CD4-positive, alpha-beta memory T cell (primary cell): ENCODE measurements at places on chromosomes 3 and 15. TPM values are rescaled to one million over a fixed set of nuclear protein-coding genes. Genes with fewer than 3 reads are reported as not detected.

- peaks cover 87% of the 10 kb centered on the region for H3K4me1 ChIP-seq
- DNase-seq, result no peak
- no peaks in the 10 kb centered on the region for H3K36me3 ChIP-seq
- H3K27ac ChIP-seq, result no peak overlapping the region
- no peaks in the 10 kb centered on the region for H3K27me3 ChIP-seq
Measured at GRCh38 chr3:150414959-150415358, 6.9 kb downstream of the TSC22D2 start.

The POLR2H gene
- total RNA-seq, result 66.1 TPM

DNA sequence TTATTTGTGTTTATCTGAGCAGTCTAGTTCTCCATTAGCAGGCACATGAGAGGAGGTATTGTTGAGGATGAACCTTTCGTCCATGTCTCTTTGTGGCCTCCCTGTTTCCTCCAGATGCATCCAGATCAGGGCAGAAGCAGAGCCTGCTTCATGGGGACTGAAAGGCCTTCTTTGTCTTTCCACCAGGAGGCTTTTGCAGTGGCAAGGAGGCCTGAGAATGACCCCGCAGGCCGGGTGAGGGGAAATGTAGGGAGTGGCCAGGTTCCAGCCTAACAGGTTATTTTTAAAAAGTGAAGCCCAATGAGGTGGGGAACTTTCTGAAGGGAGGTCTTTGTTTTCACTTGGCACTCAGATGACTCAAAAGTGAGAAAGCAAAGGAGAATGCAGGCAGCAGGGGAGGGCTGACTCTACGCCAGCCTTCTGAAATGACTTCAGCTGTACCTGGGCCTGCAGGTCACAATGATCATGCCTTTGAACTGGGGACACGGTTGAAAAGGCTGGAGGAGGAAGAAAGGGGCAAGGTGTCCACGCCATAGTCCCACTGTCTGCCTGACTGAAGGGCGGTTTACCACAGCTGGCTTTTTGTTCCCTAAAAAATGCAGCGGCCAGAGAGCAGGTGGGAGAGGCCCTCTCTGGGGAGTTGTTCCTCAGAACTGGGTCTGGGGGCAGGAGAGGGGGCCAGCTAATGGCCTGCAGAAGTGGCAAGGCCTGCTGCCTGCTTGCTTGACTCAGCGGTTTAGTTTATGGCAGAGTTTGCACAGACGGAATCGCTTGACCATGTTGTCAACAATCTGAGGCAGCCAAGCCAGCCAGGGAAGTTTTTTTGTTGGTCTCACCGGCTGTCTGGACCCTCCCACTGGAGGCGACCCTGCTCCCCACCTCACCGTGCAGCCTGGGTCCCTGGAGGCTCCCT lies 28.7 kb downstream of the CMTM7 start:
- DNase-seq, result no peak
- H3K27ac ChIP-seq, result peak overlapping the region; percentile 18
- H3K4me3 ChIP-seq, result no peak overlapping the region
- H3K4me1 ChIP-seq, result peaks cover 94% of the 10 kb centered on the region
- no peaks in the 10 kb centered on the region for H3K36me3 ChIP-seq
- no peaks in the 10 kb centered on the region for H3K27me3 ChIP-seq

GRCh38 chr3:46553154-46553553 lies 12.9 kb downstream of the LRRC2 start:
- no peak overlapping the region for H3K27ac ChIP-seq
- H3K36me3 ChIP-seq, result no peaks in the 10 kb centered on the region
- DNase-seq, result no peak
- no peaks in the 10 kb centered on the region for H3K27me3 ChIP-seq

The CTXN2 gene
- total RNA-seq, result not detected

The TTC14 gene
- total RNA-seq, result 177 TPM

DNA sequence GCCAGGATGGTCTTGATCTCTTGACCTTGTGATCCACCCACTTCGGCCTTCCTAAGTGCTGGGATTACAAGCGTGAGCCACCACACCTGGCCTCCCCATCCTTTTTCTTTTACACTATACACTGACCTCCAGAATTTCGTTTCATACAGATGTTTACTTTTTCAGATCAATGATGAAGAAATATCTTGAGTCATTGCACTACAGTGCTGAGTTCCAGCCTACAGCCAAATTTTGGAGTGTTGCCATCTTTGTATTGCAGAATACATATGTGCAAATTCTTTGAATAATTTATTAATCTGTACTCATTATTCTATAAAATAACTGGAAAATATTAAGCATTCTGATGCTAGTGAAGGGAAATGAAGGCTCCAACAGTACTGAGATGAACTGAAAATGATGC lies 12.5 kb downstream of the ZPLD1 start:
- H3K27me3 ChIP-seq, result no peaks in the 10 kb centered on the region
- no peaks in the 10 kb centered on the region for H3K4me1 ChIP-seq
- no peak overlapping the region for H3K27ac ChIP-seq
- no peaks in the 10 kb centered on the region for H3K36me3 ChIP-seq

DNA sequence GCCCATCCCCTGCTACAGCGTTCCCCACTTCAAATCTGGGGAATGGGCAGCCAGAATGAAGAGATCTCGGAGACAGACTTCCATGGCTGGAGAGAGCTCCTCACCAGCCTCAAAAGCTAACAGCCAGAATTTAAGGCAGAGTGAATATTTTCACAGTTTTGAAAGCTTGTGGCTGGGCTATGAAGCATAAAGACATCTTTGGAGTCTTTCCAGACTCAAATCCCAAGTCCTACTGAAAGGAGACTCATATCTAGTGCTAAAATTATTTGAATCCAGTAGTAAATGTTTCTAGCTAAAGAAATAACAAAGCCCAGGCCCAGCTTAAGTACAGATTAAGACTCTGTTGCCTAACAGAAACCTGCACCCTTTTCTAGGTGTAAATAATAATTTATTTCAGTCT lies 628.4 kb upstream of the ALCAM start:
- no peak overlapping the region for H3K27ac ChIP-seq
- no peaks in the 10 kb centered on the region for H3K4me1 ChIP-seq
- DNase-seq, result no peak
- H3K27me3 ChIP-seq, result no peaks in the 10 kb centered on the region
- H3K36me3 ChIP-seq, result no peaks in the 10 kb centered on the region

The SEMA3G gene
- 0.17 TPM for total RNA-seq

GRCh38 chr15:40320931-40321371 lies 2.5 kb upstream of the INAFM2 start:
- H3K4me1 ChIP-seq, result peaks cover 22% of the 10 kb centered on the region
- H3K27me3 ChIP-seq, result no peaks in the 10 kb centered on the region
- H3K27ac ChIP-seq, result no peak overlapping the region
- H3K36me3 ChIP-seq, result no peaks in the 10 kb centered on the region
- no peak overlapping the region for H3K4me3 ChIP-seq

GRCh38 chr15:66236806-66237375 lies 16.7 kb downstream of the MEGF11 start:
- H3K27ac ChIP-seq, result no peak overlapping the region
- H3K27me3 ChIP-seq, result no peaks in the 10 kb centered on the region
- H3K36me3 ChIP-seq, result no peaks in the 10 kb centered on the region
- DNase-seq, result no peak
- H3K4me1 ChIP-seq, result no peaks in the 10 kb centered on the region

DNA sequence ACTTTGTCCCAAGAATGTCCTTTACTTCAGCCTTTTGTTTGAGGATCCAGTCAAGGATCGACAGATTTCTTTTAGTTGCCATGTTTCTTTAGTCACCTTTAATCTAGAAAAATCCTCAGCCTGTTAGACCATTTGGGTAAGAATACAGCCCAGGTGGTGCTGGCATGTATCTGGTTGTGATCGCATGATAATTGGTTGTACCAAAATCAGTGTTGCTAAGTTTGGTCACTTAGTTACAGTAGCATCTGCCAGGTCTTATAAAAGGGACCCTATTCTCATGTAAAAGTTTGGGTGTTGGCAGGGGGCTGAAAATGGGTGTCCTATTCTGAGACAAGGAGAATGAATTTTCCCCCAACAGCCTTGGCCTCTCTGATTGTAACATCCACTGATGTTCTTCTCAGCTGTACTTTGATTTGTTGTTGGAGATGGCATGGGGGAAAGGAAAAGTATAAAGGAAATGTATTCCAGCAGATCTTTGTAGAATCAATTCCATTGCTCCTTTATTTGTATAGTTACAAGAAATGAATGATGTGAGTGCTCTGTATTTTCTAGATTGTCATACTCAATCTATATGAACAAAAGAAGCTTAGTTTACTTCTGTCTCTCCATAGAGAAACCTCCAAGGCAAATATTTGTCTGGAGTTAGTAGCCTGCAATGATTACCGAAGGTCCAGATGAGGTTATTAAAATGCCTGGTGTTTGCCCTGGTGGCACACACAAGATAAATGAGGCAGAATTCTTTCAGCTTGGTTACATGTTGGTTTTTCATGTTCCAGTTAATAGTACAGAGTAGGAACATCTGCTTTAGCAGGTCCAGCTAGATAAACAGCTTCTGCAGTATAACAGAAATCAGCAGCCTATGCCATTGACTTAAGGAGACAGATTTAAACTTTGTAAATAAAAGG lies 65.7 kb downstream of the CMTM8 start:
- no peak for DNase-seq
- no peak overlapping the region for H3K4me3 ChIP-seq
- peaks cover 69% of the 10 kb centered on the region for H3K4me1 ChIP-seq
- peak overlapping the region; percentile 60 for H3K27ac ChIP-seq

DNA sequence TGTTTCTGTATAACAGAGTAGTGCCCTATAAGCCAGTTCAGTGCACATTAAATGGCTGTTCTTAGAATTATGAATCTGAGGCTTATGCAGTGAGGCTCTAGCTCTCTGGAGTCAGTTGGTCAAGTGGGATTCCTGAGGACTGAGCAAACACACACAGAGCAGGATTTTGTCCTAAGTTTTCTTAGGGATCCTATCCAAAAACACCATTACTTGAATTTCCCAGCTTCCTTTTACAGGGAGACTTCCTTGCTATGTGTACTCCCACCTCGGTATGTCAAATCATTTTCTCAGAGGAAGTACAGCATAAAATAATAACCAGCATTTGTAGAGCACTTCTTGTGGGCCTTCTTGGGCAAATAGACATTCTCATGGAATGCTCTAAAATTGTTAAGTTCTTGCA lies 63.1 kb upstream of the GOLGA6B start:
- no peak for DNase-seq
- H3K27me3 ChIP-seq, result no peaks in the 10 kb centered on the region
- H3K27ac ChIP-seq, result no peak overlapping the region
- H3K4me3 ChIP-seq, result no peak overlapping the region
- no peaks in the 10 kb centered on the region for H3K4me1 ChIP-seq

The RTP1 gene
- not detected for total RNA-seq

GRCh38 chr3:10485806-10486205 lies 19.6 kb downstream of the ATP2B2 start:
- DNase-seq, result no peak
- H3K36me3 ChIP-seq, result no peaks in the 10 kb centered on the region
- no peak overlapping the region for H3K27ac ChIP-seq
- no peaks in the 10 kb centered on the region for H3K4me1 ChIP-seq
- H3K27me3 ChIP-seq, result no peaks in the 10 kb centered on the region

DNA sequence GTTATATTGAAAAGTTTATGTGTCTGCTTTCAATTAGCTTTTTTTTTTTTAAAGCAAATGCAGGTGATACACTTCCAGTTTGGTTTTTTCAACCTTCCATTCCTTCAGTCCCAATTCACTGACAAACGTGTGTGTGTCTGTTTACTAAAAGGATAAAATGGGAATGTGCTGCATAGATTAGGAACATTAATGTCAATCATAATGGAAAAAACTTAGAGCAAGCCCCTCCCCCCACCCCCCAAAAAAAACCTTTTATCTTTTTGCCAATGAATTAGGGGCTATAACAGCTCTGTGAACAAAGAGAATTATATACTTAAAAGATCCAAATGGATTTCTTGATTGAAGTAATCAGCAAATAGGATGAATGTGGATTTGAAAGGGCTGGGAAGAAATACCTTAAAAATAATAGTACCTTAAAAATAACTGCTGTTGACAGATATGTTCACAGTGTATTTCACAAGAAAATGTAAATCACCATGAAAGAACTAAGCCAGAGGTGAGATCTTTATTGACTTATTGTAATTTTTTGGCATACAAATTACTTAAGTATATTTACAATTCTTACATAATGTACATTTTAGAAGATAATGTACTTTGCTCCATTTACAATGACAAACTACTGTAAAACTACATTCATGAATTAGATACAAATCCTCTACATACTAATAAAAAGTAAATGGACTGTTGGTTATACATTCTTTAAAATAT lies 3.5 kb upstream of the XXYLT1 start:
- H3K4me1 ChIP-seq, result peaks cover 18% of the 10 kb centered on the region
- no peaks in the 10 kb centered on the region for H3K27me3 ChIP-seq
- H3K4me3 ChIP-seq, result no peak overlapping the region
- no peaks in the 10 kb centered on the region for H3K36me3 ChIP-seq

The SEMA4B gene
- 18.9 TPM for total RNA-seq

DNA sequence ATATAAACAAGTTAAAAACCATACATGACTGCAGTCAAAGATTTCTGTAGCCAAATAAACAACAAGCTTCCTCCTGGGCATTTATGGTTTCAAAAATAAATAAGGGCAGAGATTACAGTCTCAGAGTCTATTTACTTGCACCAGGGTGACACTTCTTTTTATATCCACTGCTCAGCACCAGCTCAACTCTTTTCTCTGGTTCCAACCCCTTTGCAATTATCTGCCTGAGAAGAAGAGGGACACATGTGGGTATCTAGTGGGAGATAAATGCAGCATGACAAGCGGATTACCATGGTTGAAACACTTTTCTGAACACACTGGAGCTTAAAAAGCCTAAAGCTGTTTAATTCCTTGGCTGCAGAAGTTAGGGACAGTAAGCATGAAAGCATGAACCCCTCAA lies 311.5 kb downstream of the CNTN3 start:
- no peaks in the 10 kb centered on the region for H3K27me3 ChIP-seq
- no peak overlapping the region for H3K27ac ChIP-seq
- H3K4me1 ChIP-seq, result no peaks in the 10 kb centered on the region
- no peak overlapping the region for H3K4me3 ChIP-seq
- no peaks in the 10 kb centered on the region for H3K36me3 ChIP-seq
- DNase-seq, result no peak

DNA sequence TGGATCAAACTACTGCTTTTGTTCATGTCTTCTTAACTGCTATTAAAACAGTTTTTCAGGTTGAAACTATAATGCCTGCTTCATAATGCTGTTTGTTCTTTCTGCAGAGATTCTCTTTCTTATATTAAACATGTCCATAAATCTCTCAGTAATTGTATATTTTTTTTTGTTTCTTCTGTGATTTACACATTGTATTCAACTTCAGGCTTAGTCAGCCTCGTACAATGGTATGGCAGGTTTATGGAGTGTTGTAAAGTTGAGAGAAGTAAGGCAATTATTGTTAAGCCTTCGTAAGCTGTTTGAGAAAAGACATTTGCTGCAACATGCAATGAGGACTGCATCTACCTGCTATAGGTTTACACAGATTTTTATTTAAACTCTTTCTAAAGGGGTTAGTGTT lies 977.1 kb downstream of the DIPK2A start:
- no peaks in the 10 kb centered on the region for H3K27me3 ChIP-seq
- H3K27ac ChIP-seq, result no peak overlapping the region
- no peaks in the 10 kb centered on the region for H3K4me1 ChIP-seq
- H3K36me3 ChIP-seq, result no peaks in the 10 kb centered on the region

DNA sequence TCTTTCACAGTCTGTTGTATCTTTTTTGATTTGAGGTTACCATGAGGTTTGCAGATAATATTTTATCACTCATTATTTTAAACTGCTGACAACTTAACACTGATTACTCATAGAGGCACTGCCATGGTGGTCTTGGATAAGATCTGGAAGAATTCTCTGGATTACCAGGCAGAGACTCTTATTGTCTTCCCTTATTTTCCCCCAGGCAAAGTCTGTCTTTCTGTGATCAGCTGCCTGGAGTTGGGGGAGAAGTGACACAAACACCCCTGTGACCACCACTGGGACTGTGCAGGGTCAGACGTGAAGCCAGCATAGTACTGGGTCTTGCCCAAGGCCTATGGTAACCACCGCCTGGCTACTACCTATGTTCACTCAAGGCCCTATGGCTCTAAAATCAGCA lies 4.7 kb downstream of the PATL2 start:
- DNase-seq, result no peak
- H3K36me3 ChIP-seq, result no peaks in the 10 kb centered on the region
- H3K27me3 ChIP-seq, result no peaks in the 10 kb centered on the region
- H3K4me1 ChIP-seq, result peaks cover 20% of the 10 kb centered on the region

The SLC25A38 gene
- total RNA-seq, result 53.5 TPM
